Activated T-cell treated with anti-CD3 and anti-CD28 coated beads, Interleukin-2, amount 50 U/mL, for 48 hours (primary cell): ENCODE measurements at places on chromosomes 6 and 20.

DNA sequence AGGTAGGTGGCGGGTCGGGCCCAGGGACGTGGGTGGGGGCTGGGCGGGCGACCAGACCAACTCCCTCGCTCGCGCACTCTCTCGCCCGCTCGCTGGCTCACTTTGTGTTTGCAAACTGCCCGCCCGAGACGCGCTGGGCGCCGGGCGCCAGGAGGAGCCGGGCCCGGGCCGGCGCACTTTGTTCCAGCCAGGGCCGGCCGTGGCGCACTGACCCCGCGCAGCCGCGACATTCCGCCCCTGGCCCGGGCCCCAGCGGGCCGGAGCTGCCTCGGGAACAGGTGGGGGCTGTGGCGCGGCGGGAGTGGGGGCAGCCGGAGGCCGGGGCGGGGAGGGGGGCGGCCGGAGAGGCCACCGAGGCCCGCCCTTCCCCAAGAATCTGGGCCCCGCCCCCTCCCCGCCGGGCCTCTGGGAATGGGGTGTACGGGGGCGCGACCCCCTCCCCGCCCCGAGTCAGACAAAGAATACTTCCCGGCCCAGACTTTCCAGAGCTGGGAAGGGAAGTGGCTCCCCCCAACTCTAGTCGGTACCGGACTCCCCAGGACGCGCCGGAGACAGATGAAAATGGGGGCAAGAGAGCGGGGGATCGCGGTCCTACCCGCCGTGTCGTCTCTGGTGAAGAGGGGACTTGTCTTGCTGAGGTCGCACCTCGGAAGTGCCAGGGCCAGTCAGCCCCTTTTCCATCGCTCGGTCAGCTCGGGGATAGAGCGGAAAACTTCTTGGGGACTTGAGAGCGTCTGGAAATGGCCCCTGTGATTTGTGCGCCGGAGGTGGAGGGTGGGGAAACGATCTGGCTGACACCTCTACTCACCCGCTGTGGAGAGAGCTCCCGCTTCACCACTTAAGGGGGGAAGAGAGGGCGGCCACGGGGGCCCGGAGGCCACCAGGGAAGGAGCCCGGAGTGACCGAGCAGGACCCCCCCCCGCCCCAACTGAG is 951 bp downstream of the FOXP4 start:
- peak; percentile 64 for DNase-seq

- no peak for DNase-seq
These were observed 20.2 kb downstream of the EYA2 start for GRCh38 chr20:46914789-46915379.

- DNase-seq = no peak
These were observed 284.8 kb downstream of the PTPRK start for GRCh38 chr6:128235556-128235955.

GRCh38 chr20:44018259-44018941 is 103.7 kb downstream of the TOX2 start:
- DNase-seq = no peak

DNA sequence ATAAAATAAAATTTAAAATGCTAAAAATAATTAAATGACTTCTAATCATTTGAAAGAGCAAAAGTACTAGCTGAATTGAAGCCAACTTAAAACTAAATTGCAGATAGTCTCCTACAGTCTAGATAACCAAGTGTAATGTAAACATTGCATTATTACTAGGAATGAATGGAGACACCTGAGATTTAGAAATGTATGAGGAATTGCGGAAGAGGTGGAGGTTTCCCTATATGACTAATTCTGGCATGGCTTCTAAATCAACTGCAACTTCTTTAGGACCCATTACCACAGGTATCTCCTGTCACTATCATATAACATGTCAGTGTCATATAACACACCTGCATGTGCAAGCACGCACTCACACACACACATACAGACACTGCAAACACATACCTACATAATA is 13.2 kb upstream of the GPR6 start:
- DNase-seq = no peak

DNA sequence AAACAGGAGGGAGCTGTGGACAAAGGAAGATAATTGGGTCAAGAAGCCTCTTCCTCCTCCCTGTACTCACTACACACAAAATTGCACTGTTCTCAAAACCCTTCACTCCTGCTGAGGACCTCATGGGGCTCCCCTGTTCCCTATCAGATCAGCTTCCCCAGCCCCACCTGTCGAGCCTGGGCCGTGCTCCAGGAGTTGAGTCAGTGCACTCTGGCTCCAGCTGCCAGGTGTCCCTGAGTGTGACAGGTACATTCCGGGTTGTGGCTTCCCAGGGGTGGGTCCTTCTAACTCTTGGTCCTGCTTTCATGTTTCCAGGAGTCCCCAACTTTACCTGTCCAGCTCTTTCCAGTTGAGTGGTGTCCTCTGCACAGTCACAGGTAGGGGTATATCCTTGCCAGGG is 8.4 kb downstream of the RAB5IF start:
- no peak for DNase-seq

- no peak for DNase-seq
These were observed 9.9 kb downstream of the HAO1 start for GRCh38 chr20:7930343-7930742.

DNA sequence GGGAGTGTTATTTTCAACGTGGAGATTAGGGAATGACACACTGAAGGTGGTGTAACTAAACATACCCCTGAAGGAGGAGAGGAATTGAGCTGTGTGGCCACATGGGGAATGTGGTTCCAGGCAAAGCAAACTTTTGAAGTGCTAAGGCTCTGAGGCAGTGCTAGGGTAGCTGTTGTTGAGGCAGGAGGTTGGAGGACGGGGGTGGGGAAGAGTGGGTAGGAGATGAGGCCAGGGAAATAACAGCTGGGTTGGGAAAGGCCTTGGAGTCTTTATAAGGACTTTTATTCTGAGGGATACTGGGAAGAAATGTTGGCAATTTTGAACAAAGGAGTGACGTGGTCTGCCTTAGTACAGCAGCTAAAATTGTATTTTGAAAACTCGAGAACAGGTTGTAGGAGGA is 13.0 kb downstream of the RPRD1B start:
- DNase-seq = no peak

DNA sequence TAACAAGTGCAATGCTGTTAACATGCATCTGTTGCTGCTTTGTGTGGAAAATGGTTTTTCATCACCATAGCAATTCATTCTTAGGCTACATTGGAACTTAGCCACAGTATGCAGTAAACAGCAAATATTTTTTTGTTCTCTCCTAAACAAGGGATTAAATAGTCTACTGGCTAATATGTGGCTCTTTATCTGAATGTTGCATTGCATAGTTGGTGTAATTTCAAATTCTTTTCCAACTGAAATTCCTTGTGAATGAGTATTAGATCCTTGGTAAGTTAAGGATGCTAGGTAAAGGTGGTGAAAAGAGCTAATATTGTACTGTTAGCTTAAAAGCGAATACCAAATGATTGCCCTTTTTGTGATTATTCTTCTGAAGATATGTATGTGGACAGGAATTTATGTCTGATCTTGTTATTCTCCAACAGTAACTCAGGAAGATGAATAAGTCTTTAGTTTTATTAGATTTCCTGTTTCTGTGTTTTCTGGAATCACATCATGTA is 958 bp downstream of the MLIP start:
- no peak for DNase-seq

DNA sequence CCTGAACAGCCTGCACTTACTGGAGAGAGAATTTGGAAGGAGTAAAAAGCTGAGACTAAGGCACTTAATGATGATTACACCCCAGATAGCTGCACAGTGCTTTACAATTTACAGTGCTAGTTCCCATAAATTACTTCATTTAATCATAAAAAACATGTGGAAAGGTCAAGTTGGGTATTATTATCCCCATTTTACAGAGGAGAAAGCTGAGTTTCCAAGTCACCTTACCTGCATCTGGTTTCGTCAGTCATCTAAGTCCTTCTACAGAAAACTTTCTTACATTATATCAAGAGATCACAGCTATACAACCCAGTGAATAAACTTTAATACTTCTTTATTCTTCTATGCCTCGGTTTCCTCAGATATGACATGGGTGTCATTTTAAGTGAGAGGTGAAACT is 3.3 kb downstream of the PTPRK start:
- DNase-seq = no peak

DNA sequence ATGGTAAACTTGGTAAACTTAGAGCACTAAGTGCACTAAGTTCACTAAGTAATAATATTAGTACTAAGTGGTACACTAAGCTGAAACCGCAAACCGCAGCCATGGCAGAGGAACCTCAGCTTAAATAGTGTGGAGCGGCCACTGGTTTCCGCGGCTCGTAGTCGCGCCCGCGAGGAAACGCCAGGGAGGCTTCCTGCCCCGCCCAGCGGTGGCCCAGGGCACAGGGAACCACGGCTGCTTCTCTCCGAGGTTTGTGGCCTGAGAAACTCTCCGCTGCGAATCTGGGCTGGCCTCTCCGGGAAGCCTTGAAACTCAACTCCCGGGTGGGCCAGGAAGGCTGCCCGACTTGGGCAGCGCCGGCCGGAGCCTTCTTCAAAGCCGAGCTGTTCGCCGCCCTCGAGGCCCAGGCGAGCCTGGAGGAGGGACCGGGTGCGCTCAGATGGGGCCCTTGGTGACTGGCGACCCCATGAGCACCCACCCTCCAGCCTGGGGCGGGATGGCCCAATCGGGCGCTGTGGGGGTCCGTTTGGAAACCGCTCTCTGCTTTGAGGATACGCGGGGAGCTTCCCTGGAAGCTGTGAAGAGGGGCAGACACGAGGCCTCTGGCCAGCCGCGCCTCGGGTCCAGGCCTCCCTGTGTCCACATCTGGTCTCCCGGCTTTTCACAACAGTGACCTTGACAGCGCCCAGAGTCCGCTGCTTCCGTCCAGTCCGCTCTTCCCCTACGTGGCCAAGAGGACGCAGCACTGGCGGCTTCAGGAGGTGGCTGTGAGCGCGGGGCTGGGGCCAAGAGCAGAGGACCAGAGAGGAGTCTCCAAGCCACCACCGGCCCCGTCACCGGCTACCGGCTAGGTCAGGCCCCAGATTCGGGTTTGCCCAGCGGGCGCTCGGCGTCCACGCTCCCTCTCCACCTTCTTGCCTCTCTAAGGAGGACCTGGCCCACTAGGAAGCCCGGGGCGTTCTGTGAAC is 25.4 kb upstream of the HLA-E start:
- peak; percentile 76 for DNase-seq
